HuH-7.5 (cell line): ENCODE measurements at places on chromosomes 12 and 14.

DNA sequence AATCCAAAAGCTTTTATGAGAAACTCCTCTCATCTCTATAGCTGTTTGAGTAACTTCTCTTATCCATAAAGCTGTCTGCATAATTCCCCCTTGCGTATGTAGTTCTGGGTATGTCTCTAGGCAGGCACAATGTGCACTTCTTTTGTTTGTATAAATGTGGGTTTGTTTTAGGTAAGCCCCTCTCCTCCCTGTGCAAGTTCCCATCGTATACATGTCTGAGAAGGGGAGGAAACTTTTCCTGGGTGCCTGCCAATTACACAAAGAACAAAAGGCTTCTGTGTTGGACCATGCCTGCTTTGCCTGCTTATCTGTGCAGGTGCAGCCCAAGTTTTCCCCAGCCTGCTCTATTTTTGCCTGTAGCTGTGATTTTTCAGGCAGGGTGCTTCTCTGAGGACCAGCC lies 96.7 kb downstream of the CCER1 start:
- peak; percentile 12 for DNase-seq

- peak; percentile 68 for DNase-seq
These were observed 53.3 kb downstream of the RBM19 start for GRCh38 chr12:113912760-113913329.

GRCh38 chr14:98955036-98955740 lies 316.8 kb downstream of the BCL11B start:
- DNase-seq, result no peak

DNA sequence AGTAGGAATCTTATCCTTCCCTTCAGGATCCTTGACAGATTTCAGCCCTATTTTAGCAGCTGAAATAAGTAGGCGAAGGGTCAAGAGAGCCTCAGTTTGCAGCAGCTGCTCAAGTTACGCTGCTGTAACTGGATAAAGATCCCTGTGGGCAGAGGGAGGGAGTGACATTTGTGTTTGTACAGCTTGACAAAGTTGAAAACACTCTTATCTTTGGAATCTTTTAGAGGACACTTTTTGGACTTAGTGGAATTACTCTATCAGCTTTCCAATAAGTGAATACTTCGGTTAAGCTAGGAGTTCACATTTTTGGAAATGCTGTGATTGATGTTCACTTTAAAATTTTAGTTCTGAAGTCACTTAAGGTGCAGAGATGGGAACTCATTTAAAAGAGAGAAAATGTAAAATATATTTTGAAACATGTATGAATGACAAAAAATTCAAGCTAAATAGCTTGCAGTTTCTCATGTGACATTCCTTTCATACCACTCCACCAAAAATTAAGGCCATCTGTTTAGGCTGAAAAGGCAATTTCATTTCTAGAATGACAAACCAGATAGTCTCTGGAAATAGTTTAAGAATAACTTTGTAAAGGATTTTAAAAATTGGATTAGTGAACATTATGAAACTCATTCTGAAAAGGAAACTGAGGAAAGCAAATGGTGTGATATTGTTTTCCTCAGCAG lies 55.2 kb downstream of the SLC38A4 start:
- peak; percentile 16 for DNase-seq

GRCh38 chr12:69881771-69882170 lies 56.7 kb downstream of the MYRFL start:
- DNase-seq, result no peak

- DNase-seq, result no peak
These were observed 51.1 kb upstream of the KRAS start for GRCh38 chr12:25301798-25302197.

- DNase-seq, result no peak
These were observed 224.4 kb upstream of the PDZRN4 start for GRCh38 chr12:40963751-40964150.

- DNase-seq, result no peak
These were observed 83.6 kb downstream of the SPRING1 start for GRCh38 chr12:116654226-116654743.
